ENCODE measurements at places on chromosomes 12 and 14.

GRCh38 chr12:32005496-32006125, 46.4 kb downstream of the RESF1 start:
- DNase-seq, result no peak

GRCh38 chr12:131491916-131492490, 218.9 kb upstream of the SFSWAP start:
- no peak for DNase-seq

- DNase-seq, result no peak
Observed at GRCh38 chr12:125381373-125381772, 316.1 kb downstream of the AACS start.

DNA sequence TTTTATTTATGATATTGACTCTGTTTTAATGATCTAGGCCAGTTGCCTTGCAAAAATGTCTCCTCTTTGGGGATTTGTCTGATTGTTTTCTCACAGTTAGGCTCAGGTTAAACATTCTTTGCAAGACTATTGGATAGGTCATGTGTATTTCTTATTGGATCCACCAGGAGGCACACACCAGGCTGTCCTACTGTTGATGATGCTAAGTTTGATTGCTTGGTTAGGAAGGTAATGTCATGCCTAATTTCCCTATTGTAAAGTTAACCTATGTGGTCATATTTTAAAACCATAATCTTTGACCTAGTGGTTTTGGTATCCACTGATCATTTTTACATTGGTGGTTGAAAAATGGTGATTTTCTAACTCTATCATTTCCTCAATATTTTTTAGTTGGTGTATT, 137.1 kb downstream of the BRMS1L start:
- no peak for DNase-seq

DNA sequence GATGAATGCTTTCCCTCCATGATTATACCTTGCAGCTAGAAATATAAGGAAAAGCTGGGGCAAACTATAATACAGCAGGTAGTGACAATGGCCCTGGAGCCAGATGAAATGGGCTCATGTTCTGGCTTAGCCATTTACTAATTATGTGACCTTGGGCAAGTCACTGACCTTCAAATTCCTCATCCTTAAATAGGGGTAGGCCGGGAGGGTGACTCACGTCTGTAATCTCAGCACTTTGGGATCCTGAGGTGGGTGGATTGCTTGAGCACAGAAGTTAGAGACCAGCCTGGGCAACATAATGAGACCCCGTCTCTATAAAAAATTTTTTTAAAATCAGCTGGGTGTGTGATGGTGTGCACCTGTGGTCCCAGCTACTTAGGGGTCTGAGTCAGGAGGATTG, 155.4 kb downstream of the C12orf75 start:
- no peak for DNase-seq

All from central memory CD4-positive, alpha-beta T cell (primary cell).